Left forelimb (tissue), 1 donor: ENCODE measurements at places on chromosomes 2 and 18.

DNA sequence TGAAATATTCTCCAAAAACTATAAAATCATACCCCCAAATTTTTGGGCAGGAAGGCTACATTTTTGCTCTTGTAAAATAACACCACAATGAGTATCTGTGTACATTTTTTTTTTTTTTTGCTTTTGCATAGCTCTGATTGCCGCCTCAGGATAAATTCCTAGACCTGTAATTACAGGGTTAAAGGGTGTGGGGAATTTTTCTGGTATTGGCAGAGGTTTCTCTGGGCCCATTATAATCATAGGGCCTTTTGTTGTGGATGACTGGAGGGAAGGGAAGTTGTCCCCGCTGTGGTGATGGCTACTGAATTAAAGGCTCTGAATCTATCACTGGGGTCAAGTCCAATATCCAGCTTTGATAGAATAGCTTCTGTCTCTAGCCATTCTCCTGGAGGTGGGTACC lies 26.6 kb downstream of the CCDC195 start:
- DNase-seq: no peak

DNA sequence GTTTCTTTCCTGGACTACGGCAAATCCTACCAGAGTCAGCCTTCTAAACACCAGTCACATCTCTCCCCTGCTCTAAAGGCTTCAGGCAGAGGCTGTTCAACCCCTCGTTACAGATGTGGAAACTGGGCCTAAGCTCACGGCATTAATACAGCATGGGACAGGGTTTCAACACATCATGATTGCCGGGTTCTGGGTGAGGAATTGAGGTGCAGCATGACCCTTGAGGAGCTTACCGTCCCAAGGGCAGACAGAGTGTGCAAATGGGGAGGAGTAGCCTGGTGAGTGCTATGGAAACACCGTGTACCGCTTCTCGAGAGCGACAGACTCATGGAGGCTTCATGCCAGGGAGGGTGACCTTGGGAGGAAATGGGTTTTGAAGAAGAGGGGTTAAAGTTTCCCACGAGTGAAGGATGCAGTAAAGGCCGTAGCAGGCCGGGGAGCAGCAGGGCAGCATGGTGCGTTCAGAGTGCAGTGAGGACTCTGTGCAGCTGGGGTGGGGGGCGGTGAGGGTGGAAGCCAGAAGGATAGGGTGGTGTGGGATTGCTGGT lies 51.1 kb downstream of the TGOLN2 start:
- no peak for DNase-seq

DNA sequence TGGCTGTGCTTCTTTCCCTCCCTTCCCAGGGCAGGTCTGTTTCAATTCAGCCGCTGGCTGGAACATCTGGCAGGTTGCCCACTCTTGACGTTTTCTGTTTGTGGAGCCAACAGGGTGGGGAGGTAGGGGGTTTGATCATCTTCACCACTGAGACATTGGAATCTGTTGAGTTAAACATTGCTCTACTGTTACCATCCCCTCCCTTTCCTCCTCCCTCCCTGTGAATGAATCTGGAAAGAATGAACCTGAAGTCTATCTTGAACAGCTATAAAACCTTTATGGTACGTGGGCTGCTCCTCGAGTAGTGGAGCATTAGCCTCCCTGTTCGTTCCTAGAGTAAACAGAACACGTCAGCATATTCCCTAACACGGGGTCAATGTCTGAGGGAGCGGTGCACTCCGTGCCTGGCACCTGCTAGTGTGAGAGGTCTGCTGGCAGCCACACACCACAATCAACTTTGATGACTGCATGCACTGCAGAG lies 249.9 kb upstream of the RBBP8 start:
- DNase-seq: peak; percentile 81

GRCh38 chr2:70089983-70090525 lies 2.8 kb downstream of the PCBP1 start:
- no peak for DNase-seq
